Ecto neural progenitor cell (in vitro differentiated cells): ENCODE measurements at places on chromosomes 5 and 9.

- no peak for DNase-seq
These were observed 256.7 kb downstream of the IRX1 start for GRCh38 chr5:3852161-3852916.

- no peak for DNase-seq
These were observed 12.6 kb upstream of the PAX5 start for GRCh38 chr9:37046683-37047082.

DNA sequence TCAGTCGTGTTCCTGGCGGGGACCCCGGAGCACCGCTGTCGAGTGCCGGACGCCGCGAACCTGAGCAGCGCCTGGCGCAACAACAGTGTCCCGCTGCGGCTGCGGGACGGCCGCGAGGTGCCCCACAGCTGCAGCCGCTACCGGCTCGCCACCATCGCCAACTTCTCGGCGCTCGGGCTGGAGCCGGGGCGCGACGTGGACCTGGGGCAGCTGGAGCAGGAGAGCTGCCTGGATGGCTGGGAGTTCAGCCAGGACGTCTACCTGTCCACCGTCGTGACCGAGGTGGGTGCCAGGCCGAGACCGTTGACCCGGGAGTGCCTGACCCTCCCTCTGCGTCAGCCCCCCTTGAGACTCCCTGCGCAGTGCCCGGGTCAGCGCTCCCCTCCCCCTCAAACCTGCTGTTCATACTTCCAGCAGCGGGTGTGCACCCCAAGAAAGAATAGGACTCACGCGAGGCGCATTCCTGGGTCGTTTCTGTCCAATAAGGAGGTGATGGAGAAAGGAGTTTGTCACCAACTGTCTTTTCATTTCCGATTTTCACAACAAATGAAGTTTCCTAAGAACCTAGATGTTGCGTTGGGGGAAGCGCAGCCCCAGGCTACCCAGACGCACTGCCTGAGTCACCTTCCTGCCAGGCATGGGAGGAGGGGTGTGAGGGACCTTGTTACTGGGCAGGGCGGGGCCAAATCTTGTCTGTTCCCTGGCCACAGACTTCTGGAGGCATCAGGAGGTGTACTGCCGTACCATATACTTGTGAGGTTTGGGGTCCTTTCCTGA, 722 bp downstream of the SLC22A4 start:
- peak; percentile 72 for DNase-seq

DNA sequence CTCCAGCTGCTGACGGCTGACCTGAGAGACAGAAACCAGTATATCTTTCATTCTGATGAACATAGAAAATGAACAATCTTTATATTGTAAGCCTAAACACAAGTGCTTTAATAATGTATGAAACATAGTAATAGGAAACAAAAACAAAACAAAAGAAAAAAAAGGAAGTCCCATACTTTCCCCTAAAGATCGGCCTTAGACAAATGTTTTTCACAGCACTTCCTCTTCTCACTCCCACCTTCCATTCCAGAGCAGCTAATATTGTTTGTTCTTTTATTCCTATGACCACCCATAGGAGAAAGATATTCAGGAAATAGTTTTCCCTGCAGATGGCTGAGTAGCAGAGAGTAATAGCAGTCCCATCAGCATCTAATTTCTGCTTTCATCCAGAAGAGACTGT, 194.4 kb upstream of the SLC27A6 start:
- DNase-seq, result no peak

DNA sequence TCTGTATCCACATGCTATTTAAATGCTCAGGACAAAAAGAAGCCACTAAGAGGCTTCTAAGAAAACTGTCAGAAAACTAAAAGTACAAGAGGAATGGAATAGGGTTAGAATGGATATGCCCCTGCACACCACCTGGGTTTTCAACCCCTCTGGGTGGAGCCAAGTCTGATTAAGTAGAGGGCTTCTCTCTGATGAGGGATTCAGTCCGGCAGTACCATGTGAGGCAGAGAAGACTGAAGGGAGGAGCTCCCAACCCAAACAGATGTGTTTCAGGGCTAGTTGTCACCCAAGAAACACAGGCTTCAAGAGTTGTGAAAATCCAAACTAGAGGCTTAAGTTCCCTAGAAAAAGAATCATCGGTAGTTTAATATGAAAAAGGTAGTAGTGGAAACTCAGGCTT, 12.5 kb downstream of the NREP start:
- DNase-seq, result no peak

- no peak for DNase-seq
These were observed 15.7 kb downstream of the IRGM start for GRCh38 chr5:150862070-150862469.

GRCh38 chr9:34644766-34645314, 1.6 kb upstream of the GALT start:
- no peak for DNase-seq

GRCh38 chr9:130523921-130524320, 55.5 kb upstream of the FUBP3 start:
- peak; percentile 74 for DNase-seq

GRCh38 chr5:31990701-31991110, 183.4 kb downstream of the GOLPH3 start:
- DNase-seq, result no peak

GRCh38 chr9:134730761-134731496, 89.3 kb downstream of the COL5A1 start:
- no peak for DNase-seq

DNA sequence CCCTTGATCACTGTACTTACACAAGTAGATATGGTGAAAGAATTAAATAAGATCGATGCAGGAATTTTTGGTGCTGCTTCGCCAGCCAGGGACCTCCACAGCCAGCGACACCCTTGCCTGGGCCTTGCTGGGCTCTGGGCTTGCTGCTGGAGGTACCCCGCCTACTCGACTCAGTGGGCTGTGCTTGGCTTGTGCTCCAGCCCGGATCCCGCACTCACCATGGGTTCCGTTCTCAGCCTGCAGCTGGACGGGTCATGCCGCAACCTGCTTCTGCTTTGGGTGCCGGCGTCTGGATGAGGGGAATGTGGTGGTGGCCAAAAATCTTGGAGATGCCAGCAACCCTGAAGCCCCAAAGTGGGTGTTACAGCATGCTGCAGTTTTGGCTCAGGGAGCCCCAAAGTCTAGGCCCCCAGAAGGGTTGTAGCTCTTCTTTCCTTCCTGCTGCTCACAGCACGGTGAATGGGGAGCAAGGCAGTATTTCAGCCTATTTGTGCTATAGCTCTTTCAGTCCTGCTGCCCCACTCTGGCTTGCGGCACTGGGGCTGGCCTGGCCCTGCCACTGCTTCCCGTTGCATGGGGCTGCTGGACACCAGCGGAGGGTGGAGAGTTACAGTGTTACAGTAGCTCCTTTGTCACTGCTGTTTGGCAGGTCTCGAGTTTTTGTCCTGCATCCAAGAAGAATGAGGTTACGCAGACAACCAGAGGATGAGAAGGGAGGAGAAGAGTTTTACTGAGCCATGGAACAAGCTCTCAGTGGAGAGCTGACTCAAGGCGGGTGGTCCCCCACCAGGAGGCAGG, 48.0 kb downstream of the TARS1 start:
- no peak for DNase-seq

DNA sequence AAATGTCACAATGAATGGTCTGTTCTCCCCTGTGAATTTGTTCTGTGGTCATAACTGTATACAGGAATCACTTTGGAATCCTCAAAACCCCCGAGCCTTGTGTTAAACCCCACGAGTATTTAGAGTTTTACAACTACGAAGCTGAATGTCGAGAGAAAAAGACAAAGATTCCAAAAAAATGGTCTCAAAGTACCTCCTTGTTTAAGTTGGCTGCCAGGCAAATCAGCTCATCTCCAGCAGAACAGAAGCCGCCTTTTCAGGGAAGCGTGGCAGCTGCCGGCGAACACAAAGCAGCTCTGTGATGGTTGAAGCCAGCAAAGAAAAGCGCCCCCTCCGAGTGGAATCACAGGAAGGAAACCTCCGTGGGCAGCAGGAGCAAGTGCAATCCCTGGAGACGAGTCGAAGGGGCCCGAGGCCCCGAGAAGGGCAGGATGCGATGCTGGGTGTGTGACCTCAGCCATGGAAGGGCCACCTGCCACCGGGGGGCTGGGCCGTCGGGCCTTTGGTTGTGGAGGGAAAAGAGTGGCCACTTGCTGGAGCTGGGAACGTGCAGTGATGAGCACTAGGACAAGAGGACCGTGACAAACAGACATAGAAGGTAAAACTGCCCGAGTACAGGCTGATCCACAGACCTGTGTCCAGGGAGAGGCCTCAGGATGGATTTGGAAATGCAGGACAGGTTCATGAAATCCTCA, 706.4 kb downstream of the SEMA5A start:
- no peak for DNase-seq

GRCh38 chr9:37309136-37309535, 113.4 kb upstream of the GRHPR start:
- DNase-seq, result no peak

DNA sequence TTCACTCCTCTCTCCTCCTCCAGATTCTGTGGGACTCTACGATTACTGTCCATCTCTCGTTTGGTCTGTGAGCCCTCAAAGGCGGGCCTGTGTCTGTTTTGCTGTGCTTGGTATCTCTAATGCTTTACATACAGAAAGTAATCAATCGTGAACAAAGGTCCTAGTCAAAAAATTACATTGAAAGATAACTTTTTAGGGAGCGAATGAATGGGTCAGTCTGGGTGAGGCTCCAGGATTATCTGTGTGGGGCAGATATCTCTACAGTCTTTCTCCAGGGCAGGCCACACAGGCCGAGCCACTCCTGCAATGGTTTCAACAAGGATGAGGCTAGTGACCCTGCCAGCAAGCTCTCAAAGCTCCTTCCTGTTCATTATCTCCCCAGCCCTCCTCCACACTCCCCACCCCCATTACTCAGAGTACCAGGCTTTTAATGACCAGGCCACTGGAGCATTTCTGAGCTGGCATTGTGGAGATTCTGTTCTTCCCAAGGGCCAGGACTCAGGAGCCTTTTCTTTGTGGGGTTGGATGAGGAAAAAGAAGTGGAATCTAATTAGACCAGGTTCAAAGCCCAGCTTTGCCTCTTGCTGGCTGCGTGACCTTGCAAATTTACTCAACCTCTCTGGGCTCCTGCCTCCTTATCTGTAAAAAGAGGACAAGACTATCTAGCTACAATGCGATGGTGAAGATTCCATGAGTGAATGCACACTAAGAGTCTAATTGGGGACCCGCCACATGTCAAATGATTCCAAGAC, 10.2 kb downstream of the CORO2A start:
- no peak for DNase-seq

- no peak for DNase-seq
These were observed 52.1 kb upstream of the ARL15 start for GRCh38 chr5:54362434-54362833.

GRCh38 chr9:104860263-104860662, 67.7 kb downstream of the ABCA1 start:
- DNase-seq, result no peak

DNA sequence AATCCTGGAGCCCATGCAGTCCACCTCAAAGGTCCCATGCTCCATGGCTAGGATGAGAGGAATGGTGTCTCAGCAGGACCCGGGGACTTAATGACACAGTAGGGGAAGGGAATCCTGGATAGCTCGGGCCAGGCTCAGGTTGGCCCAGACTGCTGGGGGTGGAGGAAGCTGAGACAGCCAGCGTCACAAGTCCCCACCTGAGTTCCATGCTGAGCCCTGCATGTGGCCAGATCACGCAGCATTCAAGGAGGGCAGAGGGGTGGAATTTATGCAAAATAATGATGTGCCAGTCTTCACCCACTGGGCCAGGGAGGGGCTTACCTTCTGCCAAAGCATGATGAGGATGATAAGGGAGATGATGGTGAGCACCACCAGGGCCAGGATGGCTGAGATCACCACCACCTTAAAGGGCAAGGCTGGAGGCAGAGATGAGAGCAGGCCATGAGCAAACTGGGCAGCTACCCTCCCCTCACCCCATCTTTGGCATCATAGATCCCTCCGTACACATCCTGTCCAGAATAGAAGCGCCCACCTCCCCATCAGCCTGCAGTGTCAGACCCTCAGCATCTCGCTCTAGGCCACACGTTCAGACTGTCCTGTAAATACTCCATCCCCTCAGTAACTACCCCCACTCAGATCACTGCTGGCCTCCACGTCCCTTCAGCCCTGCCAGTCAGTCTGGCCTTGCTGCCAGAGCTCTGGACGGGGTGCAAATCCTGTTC, 29.3 kb downstream of the PDGFRB start:
- no peak for DNase-seq
